Posterior vena cava (tissue), 2 donors: ENCODE measurements at places on chromosomes 3 and 15. TPM values are rescaled to one million over a fixed set of nuclear protein-coding genes. Genes with fewer than 3 reads are reported as not detected.
A peak's percentile ranks its signal among the peaks of the same experiment; 100 is the strongest.

- no peak for DNase-seq
Measured at GRCh38 chr3:74137790-74138189, 476.7 kb downstream of the CNTN3 start.

GRCh38 chr3:41125258-41125657 is 74.0 kb upstream of the CTNNB1 start:
- no peak for DNase-seq

- DNase-seq: peak; percentile 95
Measured at GRCh38 chr3:170037463-170038433, at the start of gene GPR160. TSS of gene GPR160 (plus strand) at chr3:170037995. CDS start at chr3:170083973, 45,978 bp downstream.

- DNase-seq: no peak
Measured at GRCh38 chr15:35286721-35287120, 201.6 kb upstream of the NANOGP8 start.

GRCh38 chr3:132009241-132009640 is 25.6 kb downstream of the CPNE4 start:
- no peak for DNase-seq

DNA sequence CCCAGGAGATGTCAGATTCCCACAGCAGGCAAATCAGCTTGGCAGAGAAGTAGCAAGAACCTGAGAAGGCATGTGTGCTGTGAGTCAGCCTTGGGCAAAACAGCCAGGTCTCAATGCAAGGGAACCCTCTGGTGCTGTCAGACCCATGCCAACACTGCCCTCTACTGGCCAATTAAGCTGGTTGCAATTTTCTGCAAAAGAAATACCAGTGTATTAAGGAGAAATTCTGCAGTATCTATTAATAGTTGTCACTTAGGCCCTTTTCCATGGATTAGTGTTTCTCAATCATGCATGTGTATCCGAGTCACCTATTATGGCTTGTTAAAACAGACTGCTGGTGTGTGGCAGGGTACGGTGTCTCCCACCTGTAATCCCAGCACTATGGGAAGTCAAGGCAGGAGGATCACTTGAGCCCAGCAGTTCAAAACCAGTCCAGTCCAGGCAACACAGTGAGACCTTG is 26.2 kb downstream of the MAP4 start:
- DNase-seq: peak; percentile 87

DNA sequence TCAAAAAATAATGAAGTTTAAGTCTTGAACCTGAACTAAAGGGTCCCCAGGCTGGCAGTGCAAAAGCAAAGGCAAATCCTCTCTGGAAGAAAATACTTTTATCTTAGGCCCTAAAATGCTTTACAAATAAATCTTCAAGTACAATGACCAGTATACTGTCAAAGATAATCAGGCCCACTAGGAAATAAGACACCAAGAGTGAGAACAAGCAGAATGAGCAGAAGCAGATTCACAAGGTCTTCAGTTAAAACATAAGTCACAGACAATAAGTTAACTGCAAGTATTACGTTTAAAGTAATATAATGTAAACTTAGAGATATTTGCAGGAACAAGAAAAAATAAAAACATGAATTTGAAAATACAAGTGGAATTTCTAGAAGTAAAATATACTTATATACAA is 42.2 kb upstream of the IGSF10 start:
- DNase-seq: no peak

The LIPH gene
- total RNA-seq: 0.19 TPM

The TAGLN3 gene
- not detected for total RNA-seq

The MRPL46 gene
- total RNA-seq: 16.2 TPM

The MORC1 gene
- not detected for total RNA-seq

The LINS1 gene
- 8.3 TPM for total RNA-seq
